ENCODE measurements at places on chromosomes 6 and 20.

- no peak for DNase-seq
These were observed 84.9 kb upstream of the ASF1A start for GRCh38 chr6:118808793-118809638.

- no peak for DNase-seq
These were observed 31.4 kb downstream of the FYN start for GRCh38 chr6:111841822-111842221.

DNA sequence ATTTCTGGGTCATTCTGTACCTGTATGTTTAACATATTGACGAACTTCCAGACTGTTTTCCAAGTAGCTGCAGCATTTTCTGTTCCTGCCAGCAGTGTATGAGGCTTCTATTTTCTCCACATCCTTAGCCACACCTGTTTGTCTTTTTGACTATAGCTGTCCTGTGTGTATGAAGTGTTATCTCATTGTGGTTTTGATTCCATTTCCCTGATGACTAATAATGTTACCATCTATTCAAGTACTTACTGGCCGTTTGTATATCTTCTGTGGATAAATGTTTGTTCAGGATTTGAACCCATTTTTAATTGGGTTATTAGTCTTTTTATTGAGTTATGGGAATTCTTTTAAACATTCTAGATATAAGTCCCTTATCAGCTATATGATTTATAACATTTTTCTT is 95.2 kb downstream of the JAG1 start:
- no peak for DNase-seq

GRCh38 chr6:143872201-143872600 is 7.9 kb downstream of the ZC2HC1B start:
- no peak for DNase-seq

DNA sequence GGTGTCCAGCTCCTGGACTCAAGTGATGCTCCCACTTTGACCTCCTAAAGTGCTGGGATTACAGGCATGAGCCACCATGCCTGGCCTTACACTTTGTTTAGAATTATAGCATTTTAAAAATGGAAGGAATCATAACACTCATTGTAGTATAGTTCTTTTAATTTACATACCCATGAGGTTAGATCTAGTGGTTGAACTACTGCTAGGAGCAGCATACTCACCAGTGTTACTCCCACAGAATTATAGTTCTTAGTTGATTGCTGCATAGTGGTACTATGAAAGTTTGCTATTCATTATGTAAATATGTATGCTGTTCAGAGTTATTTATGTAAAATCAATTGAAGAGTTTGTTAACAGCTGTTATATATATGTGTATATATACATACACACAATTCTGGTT is 85.4 kb downstream of the MYO6 start:
- no peak for DNase-seq

DNA sequence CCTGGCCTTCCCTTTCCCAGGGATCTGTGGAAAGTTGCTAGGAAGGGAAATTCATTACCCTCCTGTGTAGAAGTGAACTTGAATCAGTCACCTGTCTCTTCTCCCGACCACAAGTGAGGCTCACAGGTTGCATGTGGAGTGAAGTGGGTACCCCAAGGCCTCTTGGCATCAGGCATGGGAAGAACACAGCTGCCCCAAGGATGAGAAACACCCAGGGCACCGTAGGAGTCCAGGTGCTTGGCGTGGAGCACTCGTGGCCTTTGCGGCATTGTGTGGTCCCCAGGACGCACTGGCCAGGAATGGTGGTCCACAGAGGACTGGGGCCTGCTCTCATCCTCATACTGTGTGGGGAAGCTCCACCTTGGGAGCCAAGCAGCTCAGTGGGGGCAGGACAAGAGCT is 47.5 kb upstream of the VSX1 start:
- DNase-seq = no peak

DNA sequence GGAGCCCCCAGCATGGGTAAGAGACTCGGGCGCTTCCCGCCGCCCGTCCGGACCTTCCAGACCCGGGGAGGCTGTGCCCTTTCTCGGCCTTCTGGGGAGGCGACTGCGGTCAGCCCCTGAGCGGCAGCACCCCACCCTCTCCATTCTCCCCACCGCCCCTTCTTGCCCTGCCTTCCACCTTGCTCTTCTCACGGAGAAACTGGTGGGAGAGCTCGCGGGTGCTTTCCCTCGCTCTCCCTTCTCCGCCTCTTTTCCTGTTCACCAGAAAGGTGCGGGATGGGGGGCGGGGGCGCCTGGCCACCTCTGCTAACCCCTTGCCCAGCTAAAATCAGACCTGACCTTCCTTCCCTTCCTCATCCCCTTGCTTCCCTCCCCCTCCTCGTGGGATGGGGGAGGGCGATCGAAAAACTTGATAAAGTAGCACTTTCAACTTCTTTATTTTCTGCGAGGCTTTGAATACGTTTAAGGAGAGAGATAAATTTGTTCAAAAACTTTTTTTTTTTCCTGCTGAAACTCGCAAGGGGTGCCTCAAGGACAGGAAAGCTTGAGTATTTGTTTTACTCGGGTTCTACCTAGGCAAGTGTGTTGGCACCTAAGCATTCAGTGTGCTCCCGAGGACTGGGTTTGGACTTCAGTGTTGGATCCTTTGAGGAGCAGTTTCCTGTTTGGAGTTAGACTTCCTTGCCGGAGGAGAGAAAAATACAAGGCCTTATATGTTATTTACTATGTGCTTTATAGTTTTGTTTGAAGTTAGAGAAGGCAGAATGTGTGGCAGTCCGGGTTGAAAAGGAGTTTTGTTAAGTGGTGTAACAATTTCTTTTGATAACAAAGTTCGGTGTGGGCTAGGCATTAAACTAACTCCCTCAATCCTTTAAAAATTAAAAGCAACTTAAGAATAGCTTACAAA is 897 bp downstream of the CD2AP start:
- DNase-seq = no peak

DNA sequence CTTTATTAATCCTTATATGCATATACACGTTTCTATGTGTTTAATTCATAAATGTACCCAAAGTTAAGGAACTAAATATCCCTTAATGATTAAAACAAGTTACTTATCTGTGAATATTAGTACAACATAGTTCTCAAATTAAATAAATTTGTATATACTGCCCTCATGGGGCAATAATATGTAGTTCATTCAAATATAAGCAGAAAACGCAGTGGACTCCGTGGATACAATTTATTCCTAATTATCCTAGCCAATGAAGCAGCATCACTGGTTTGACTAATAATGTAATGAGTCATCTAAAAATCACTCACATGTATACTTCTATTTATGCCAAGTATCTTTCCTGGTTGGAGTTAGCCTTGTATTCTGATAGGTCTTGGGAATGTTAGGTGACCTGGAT is 111.6 kb downstream of the TBC1D32 start:
- no peak for DNase-seq

DNA sequence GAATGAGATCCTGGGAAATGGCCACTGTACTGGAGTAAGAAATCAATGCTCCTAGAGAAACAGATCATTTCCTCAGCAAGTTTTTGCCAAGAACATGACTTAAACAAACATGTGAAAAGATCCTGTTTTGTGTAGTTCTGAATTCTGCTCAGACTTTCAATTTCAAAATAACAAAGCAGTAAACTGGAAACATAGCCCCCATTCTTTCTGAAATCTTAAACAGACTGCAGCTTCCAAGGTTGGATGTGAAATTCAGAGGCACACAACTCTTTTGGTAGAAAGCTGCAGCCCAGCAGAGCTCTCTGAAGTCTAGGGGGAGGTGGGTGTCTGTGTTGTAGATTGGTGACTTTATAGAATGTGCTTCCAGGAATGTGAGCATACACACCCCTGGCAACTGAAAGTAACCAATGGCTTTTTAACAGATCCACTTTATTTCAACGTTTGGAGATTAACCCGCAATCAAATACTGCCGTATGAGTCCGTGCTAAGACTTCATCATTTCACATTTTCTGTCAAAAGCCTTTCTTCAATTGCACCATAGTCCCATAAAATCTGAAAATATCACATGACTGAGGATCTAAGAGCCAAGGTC is 86.4 kb downstream of the ATXN1 start:
- DNase-seq = no peak

DNA sequence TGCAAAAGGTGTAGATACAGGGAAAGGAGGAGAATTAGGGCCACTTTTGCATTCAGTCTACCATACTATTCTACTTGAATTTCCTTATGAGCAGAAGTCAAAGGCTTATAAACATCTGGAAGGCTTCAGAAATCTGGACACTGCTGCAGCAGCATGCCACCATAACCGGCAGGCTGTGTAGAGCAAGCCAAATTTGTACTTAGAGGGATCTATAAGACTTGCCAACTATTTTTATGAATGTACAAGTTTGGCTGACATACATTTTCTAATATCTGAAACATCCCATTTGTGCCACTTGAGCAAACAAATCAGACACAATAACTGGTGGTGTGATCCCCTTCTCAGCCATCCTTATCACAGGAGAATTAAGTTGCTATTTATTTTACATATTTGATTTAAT is 14.0 kb upstream of the PLCB1 start:
- DNase-seq = no peak

- DNase-seq = no peak
These were observed 108.6 kb upstream of the MRPS10 start for GRCh38 chr6:42326248-42326647.

- DNase-seq = no peak
These were observed 114.1 kb downstream of the IYD start for GRCh38 chr6:150482883-150483409.

DNA sequence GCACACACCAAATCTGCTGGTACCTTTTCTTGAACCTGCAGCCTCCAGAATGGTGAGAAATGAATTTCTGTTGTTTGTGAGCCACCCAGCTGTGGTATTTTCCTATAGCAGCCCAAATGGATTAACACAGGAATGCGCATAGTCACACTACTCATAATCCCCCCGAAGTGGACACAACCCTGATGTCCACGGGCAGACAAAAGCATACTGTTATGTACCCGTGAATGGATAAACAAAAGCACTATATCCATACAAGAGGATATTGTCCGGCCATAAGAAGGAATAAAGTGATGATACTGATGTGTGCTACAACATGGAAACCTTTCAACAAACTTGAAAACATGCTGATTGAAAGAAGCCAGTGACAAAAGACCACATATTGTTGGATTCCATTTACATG is 25.1 kb upstream of the RPP40 start:
- DNase-seq = no peak

GRCh38 chr6:125821825-125822281 is 31.1 kb downstream of the NCOA7 start:
- no peak for DNase-seq

DNA sequence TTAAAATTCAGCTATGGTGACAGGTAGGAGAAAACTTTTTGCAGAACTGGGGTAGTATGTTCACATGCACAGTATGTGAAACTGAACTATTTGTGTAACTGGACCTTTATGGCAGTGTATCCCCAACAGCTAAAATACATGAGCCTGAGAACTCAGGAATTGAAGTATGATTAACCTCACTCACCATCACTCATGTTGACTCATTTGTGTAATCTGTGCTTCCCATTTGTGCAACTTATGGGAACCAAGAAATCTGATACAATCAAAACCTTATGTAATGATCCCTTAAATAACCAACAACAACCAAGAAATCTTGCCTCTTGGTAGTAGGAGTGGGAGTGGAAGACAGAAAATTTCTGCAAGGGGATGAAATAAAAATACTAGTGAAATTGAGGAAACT is 674.9 kb downstream of the HDGFL1 start:
- DNase-seq = no peak

- DNase-seq = no peak
These were observed 191.9 kb downstream of the MOXD1 start for GRCh38 chr6:132209351-132209750.

DNA sequence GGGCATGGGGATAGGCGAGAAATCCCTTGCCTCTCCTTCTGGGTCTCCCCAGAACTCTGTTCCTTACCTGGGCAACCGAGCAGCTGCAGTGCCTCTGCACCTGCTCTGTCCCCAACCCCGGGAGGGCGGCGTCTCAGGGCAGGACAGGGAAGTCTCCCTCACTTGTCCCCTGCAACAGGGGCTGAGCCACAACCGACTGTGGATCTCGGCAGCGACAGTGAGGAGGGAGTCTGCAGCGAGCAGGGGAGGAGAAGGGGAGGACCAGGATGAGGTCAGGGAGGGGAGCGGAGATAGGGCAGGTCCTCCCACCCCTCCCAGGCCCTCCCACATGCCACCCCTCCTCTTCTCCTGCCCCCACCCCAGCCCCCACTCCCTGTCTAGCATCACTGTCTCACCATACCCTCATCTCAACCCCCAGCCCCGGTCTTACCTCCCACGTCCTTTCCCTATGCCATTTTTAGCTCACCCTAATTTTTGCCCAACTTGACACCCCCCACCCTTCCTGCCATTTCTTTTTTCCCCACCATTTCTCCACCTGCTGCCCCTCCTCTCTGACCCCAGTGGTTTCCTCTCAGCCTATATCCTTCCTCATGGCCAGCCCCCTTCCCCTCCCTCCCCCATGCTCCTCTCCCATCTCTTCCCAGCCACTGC is at the start of gene TNXB:
Gene TNXB (minus strand): TSS at position 225 of the 651 bp plus-strand sequence. CDS start 11,140 bp downstream, outside the sequence.
- no peak for DNase-seq

GRCh38 chr6:66289889-66290288 is 582.9 kb upstream of the EYS start:
- DNase-seq = no peak

DNA sequence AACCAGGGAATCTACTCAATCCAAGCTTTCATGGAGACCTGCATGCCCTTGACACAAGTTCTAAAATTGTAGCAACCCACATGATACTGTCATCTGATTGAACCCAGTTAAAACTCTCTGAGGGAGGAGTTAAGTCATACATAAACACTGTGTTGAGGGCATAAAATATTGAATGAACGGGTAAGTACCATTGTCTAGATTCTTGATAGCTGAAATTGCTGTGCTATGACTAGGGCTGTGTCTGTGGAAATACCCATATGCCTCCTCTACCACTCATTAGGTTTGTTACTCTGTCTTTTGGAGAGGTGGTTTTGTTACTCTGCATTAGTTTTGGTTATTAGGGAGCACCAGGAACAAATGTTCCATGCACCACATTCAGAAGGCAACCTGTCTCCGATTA is 7.6 kb downstream of the ENPP4 start:
- no peak for DNase-seq

- no peak for DNase-seq
These were observed 194.1 kb downstream of the OGFRL1 start for GRCh38 chr6:71482742-71483141.

DNA sequence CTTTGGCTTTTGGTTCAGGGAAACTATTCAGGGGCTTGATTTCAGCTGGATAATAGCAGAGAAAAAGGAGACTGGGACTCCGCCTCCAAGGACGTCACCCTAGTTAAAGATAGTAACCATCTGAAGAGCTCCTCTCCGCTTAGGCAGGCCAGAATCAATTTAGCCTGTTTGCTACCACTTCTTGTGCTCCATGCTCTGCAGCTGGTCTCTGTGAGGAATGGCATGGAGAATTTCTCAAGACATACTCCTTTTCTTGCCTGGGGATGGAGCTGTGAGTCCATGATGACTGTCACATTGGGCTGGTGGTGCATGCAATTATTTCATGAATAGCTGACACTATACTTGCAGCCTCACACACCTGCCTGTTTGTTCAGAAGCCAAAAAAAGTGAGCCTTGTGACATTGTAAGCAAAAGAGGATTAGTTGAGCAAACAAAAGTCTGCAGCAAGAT is 61.4 kb downstream of the TXLNB start:
- no peak for DNase-seq

DNA sequence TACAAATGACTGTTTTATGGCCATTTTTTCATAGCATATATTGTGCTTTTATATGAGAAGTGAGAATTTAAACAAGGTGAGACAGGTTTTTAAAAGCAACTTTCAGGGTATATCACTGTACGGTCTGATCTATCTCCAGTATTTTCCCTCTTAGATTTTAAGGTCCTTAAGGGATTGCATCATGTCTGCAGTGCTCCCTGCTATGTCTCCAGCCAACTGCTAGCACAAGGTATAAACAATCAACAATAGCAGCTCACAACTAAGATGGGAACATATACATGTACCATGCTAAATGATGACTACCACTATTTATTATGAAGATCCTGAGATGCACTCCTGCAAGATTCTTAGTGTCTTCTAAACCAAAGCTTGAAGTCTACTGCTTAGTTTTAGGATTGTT is 7.2 kb downstream of the FUCA2 start:
- DNase-seq = no peak
